NCI-H774 (cell line): ENCODE measurements at places on chromosomes 6 and 20.

DNA sequence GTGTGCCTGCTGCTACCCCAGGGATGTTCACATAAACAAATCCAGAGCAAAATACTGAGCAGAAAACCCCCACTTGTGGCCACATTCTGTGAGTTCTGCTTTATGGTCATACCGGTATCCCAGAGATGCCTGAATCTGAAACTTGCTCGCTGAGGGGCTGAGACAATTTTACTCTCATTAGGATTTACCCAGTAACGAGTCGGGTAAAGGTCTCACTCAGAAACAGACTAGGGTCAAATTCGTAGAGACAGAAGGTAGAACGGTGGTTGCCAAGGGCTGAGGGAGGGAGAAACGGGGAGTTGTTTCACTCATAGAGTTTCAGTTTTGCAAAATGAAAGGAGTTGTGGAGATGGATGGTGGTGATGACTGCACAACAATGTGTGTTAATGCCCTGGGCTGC lies 45.4 kb upstream of the NKX2-2 start:
- no peak for DNase-seq

- no peak for DNase-seq
These were observed 29.8 kb upstream of the SLC2A12 start for GRCh38 chr6:134082191-134082590.

- no peak for DNase-seq
These were observed 41.2 kb downstream of the CDC5L start for GRCh38 chr6:44428682-44429081.

DNA sequence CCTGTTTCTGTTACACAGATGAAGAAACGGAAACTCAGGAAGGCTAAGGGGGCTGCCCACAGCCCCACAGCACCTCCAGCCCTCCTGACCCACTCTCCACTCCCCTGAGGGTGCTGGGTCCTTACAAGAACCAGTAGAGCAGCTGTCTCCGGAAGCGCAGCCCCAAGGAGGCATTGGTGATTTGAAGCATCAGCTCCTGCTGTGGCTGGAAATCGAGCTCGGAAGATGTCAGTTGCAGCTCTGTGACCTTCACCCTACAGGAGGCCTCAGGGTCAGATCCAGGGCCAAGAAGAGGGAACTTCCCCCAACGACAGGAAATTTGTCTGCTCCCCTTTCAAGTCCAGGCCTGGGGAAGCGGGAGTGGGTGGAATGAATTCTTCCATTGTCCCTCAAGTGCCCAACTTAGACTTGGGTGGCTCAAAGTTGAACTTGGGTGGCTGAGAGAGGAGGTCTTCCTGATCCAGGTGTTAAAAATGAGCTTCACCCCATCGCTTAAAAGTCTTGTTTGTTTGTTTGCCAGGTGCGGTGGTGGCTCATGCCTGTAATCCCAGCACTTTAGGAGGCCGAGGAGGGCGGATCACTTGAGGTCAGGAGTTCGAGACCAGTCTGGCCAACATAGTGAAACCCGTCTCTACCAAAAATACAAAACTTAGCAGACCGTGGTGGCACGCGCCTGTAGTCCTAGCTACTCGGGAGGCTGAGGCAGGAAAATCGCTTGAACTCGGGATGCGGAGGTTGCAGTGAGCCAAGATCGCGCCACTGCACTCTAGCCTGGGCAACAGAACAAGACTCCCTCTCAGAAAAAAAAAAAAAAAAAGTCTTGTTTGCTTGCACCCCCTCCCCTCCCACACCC lies 1.9 kb downstream of the PLTP start:
- DNase-seq: no peak

DNA sequence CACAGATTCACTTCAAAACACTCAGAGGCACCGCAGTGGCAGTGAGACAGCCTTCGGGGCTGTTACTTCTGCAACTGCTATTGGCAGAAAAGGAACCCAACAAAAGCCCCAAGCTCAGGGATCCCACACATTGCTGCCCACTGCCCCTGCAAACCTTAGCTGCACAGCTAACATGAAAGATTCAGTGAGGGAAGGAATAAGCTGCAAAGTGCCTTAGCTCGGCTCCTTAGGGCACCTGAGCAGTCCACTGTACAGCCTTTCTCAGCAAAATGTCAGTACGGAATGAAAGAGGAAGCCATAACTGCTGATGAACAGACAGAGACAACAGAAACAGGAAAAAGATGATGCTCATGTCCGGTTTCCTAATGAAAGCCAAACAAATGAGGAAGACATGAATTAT lies 179.7 kb upstream of the SHLD1 start:
- no peak for DNase-seq

DNA sequence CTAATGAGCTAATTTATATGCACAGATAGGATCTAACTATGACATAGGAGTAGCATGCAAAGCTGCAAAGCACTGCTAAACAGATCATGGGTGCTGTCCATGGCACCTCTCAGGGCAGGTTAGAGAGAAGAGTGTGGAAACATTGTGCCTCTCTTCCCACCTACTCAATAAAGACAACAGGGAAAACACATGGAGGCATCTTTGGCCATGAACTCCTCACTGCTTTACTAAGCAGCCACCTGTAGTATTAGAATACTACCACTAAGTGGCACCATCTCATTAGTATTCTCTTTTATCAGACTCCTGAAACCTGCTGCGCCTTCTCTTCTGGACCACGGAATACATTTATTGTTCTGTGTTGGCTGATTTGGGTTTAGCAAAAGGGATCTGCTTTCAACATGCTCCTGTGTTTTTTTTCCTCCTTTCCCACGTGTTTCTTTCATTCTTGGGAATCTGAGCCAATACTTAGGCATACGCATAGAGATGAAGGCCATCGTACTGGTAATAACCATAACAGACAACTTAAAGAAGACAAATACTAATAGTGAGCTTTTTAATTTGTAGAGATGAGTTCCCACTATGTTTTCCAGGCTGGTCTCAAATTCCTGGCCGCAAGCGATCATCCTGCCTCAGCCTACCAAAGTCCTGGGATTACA lies 9.4 kb upstream of the HDDC2 start:
- DNase-seq: peak; percentile 81

DNA sequence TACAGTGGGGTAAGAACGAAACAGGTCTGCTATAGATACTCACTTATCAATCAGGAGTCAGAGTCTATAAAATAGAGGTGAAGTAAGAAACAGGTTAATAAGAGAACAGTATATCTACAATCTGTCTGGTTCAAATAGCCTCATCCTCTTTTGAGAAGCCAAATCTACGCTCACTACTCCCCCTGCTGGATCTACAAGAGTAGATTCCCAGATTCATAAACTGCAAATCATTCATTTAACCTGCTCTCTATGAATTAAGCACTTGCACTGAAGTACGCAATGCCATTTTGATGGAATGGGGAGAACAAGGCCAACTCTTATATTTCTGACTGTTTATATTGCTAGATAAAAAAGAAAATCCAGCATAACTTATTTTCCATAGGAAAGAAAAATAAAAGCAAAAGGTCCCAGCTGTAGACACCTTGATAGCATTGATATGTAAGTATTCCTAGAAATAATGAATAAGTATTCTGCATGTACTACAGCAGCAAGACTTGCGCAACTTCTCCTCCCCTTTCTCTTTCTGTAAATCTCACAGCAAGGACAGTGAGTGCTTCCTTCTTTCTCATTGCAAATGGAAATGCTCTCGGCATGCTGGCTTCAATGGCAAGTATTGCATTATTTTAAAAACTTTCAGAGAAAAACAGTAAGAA lies 92.3 kb downstream of the RFX6 start:
- peak; percentile 81 for DNase-seq

GRCh38 chr20:48041078-48041780 lies 255.9 kb upstream of the SULF2 start:
- no peak for DNase-seq

DNA sequence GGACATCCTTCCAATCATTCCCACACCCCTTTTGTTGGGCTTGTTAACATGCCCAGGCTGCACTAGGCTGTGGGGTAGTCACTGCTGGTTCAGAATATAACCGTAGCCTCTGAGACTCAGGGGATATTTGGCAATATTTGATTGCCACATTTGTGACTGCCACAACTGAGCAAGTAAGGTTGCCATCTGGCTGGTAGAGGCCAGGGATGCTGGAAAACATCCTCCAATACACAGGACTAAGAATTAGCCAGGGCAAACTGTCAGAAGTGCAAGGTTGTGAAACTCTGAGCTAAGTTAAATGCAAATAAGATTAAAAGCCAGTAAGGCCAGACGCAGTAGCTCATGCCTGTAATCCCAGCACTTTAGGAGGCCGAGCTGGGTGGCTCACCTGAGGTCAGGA lies 112.0 kb downstream of the ZMYND8 start:
- no peak for DNase-seq

GRCh38 chr6:36373368-36374019 lies 14.0 kb downstream of the ETV7 start:
- no peak for DNase-seq

DNA sequence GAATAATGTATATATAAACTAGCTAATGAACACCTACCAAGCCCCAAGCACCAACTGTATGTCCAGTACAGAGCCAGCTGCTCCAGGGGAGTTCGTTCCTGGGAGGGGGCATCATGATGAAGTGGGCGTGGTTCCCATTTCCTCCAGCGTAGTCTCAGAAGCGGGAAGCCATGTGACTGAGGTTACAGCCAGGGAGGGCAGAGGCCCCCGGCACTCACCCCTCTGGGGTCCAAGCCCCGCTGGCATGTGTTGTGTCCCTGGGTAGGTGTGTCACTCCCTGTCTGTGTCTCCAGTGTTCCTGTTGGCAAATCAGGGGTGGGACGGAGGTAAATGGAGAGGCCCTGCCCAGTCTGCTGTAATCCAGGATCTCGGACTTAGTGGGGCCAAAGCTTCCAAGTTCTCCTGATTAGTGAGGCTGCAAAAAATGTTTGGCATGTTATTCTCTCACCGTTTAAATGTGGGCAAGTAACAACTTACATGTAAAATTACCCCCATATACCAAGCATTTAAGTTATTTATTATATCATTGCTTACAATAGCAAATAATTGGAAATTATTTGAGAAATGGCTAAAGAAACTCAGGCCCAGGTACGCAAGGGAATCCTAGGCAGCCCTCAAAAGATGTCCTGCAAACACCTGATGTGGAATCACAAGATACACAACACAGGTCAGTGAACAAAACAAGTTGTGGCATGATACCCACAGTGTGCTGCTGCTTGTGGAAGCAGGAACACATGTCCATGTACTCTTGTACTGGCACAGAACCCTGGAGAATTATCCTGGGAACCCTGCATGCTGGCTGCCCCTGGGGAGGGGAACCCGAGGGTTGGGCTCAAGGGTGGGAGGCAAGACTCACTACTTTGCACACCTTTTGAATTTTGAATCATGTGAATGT lies 22.2 kb downstream of the FAM110A start:
- DNase-seq: no peak

- no peak for DNase-seq
These were observed 1.5 kb downstream of the TFAP2B start for GRCh38 chr6:50819904-50820868.

GRCh38 chr6:160882791-160883279 lies 108.7 kb upstream of the MAP3K4 start:
- DNase-seq: no peak

- no peak for DNase-seq
These were observed 34.1 kb downstream of the SESN1 start for GRCh38 chr6:109060571-109060970.

- no peak for DNase-seq
These were observed 32.7 kb downstream of the OPRM1 start for GRCh38 chr6:154071711-154072110.

- DNase-seq: peak; percentile 7
These were observed 29.2 kb downstream of the RSPH3 start for GRCh38 chr6:158970640-158971275.

DNA sequence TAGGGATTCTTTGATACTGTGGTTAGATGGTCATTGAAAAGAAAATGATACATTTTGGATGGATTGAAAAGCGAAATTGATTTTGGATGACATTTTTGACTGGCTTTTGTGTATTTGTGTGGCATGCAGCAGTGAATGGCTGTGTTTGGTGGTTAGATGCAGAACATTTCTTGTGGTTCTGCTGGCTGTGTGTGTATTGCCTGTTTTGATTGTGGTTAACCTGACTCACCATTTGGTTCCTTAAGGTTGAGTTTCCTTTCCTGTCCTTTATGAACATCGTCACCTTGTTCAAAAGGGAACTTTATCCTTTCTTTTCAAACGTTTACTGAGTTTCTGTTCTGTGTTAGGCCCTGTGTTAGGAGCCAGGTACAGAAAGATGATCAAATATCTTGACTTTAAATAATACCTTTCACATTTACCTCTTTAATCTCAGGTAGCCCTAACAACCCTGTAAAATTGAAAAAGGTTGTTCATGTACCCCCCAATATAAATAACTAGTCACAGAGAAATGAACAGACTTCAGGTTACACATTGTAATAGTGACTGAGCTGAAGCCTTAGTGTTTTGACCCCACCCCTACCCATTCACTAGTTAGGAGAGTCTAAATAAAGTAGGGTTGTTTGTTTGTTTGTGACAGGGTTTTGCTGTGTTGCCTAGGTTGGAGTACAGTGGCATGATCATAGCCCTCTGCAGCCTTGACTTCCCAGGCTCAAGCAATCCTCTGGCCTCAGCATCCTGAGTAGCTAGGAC lies 23.8 kb downstream of the ANKS1A start:
- DNase-seq: no peak

DNA sequence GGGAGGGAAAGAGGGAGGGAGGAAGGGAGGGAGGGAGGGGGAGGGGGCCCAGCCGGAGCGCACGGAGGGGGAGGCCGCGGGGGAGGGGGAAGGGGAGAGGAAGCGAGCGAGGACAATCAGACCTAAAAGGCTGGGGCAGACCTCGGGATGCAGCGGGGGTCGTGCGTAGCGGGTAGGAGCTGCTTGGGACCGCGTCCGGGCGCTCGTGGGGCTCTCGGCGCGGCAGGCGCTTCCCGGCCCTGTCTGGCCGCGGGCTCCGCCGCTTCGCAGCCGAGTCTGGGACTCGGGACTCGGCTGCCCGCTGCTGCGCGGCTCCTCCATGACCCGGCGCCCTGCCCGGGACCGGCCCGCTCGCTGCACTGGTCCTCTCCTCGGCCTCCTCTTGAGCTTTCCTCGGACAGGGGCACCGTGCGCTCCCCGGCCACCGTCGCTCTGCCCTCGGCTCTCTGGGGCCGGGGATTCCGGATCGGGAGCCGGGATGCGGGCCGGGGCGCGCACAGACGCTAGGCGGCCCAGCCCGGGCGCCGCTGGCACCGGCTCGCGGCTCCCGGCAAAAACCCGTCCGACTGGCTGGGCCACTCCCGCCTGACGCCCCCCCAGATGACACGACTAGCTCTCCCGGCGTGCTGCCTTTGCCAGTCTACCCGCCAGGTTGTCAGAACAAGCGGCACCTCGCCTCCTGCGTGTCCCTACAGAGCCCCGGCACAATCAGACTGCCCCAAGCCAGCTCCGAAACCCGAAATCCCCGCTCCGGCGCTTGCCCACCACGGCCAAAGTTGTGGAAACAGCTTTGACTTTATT lies 2.2 kb downstream of the TFAP2A start:
- no peak for DNase-seq

GRCh38 chr6:11042025-11042749 lies 1.9 kb downstream of the ELOVL2 start:
- no peak for DNase-seq
